Panc1 (cell line): ENCODE measurements at places on chromosomes 2 and 18. TPM values are rescaled to one million over a fixed set of nuclear protein-coding genes. Genes with fewer than 3 reads are reported as not detected.

DNA sequence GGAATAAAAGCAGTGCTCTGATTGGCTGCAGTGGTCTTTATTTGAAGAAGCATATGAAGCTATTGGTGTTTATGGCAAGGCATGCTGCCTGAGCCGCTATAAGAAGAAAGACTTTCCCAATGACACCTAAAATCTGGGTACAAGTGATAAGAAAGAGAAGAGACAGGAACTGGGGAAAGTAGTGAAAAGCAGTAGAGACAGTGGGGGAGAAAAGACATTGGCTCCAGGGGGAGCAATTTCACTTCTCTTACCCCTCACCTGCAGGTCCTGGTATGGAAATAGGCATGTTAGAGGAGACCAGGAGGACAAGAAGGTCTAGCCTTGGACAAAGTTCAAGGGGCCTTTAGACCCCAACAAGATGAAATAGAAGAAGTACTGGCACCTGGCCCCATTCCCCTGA lies 47.1 kb downstream of the PLCL1 start:
- H3K4me3 ChIP-seq: no peak overlapping the region
- H3K36me3 ChIP-seq: no peaks in the 10 kb centered on the region
- H3K27ac ChIP-seq: no peak overlapping the region
- no peak for DNase-seq
- H3K4me1 ChIP-seq: no peaks in the 10 kb centered on the region

GRCh38 chr2:105746177-105747080 lies 1.7 kb downstream of the NCK2 start:
- H3K4me3 ChIP-seq: peak overlapping the region; percentile 58
- no peak for DNase-seq
- no peaks in the 10 kb centered on the region for H3K27me3 ChIP-seq
- H3K4me1 ChIP-seq: peaks cover 23% of the 10 kb centered on the region
- no peaks in the 10 kb centered on the region; the same call in 1 of the 2 replicates for H3K36me3 ChIP-seq

DNA sequence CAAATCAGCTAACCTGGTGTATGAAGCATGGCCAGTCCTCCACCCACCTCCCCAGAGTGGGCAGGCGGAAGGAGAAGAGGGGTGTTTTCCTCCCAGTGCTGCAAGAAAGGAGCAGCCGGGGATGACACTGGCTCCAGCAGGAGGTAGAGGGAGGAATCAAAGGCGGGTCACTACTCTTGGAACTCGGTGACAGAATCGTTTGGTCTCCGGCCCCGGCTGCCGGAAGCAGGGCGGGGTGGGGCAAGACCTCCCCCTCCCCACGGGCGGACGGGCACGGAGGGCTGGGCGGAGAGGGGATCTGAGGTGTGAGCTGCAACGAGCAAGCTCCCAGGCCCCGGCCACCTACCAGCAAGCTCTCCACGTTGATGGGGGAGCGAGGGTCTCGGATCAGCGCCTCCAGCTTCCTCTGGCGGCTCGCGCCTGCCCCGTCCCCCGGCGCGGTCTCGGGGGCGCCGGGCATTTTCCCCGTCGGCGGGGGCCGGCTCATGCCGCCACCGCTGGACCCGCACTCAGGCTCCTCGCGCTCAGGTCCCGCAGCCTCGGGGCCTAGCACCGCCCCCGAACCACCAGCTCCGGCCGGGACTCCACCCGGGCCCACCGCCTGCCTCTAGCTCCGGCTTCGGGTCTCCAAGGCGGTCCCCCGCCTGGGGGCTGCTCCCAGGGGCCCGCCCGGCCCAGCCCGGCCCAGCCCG lies 640 bp downstream of the ROCK2 start:
- DNase-seq: no peak
- no peaks in the 10 kb centered on the region for H3K27me3 ChIP-seq
- peaks cover 38% of the 10 kb centered on the region for H3K4me1 ChIP-seq

TMEM247 gene
- total RNA-seq: not detected

RBM44 gene
- 0.90 TPM for total RNA-seq

ELOA2 gene
- total RNA-seq: not detected

CFAP65 gene
- 0.33 TPM for total RNA-seq

- no peaks in the 10 kb centered on the region for H3K36me3 ChIP-seq
- H3K27me3 ChIP-seq: no peaks in the 10 kb centered on the region
- no peaks in the 10 kb centered on the region for H3K4me1 ChIP-seq
- H3K4me3 ChIP-seq: no peak overlapping the region
- DNase-seq: no peak
These were observed 118.8 kb upstream of the PDE1A start for GRCh38 chr2:182545420-182546167.

IL37 gene
- total RNA-seq: not detected

DLGAP1 gene
- total RNA-seq: 1.8 TPM

GRCh38 chr2:212193056-212193455 lies 345.5 kb downstream of the ERBB4 start:
- H3K4me1 ChIP-seq: no peaks in the 10 kb centered on the region
- no peaks in the 10 kb centered on the region for H3K36me3 ChIP-seq
- no peak overlapping the region for H3K4me3 ChIP-seq
- no peak for DNase-seq

CAPG gene
- 202 TPM for total RNA-seq

GRCh38 chr18:39435209-39435608 lies 1869.6 kb upstream of the CELF4 start:
- no peak overlapping the region for H3K4me3 ChIP-seq
- no peaks in the 10 kb centered on the region for H3K4me1 ChIP-seq
- no peak overlapping the region for H3K27ac ChIP-seq
- no peaks in the 10 kb centered on the region for H3K27me3 ChIP-seq

GRCh38 chr2:75432761-75433361 lies 127.9 kb downstream of the EVA1A start:
- H3K36me3 ChIP-seq: no peaks in the 10 kb centered on the region
- H3K4me1 ChIP-seq: no peaks in the 10 kb centered on the region
- no peak overlapping the region for H3K4me3 ChIP-seq
- no peaks in the 10 kb centered on the region for H3K27me3 ChIP-seq

- peaks cover 26% of the 10 kb centered on the region for H3K4me1 ChIP-seq
- H3K36me3 ChIP-seq: peaks cover 3% of the 10 kb centered on the region; the same call in 1 of the 2 replicates
- peak overlapping the region; percentile 81 for H3K4me3 ChIP-seq
- H3K27me3 ChIP-seq: no peaks in the 10 kb centered on the region
These were observed 1.3 kb downstream of the TMEM131 start for GRCh38 chr2:97994476-97994875.

- no peaks in the 10 kb centered on the region for H3K27me3 ChIP-seq
- no peaks in the 10 kb centered on the region for H3K4me1 ChIP-seq
- DNase-seq: no peak
- H3K27ac ChIP-seq: no peak overlapping the region
- H3K4me3 ChIP-seq: no peak overlapping the region
These were observed 12.0 kb downstream of the DSG1 start for GRCh38 chr18:31329787-31330438.
